ENCODE measurements at places on chromosomes 1 and 21.

- peak; percentile 7 for DNase-seq
Observed at GRCh38 chr1:164713456-164714207, 154.6 kb downstream of the PBX1 start.

DNA sequence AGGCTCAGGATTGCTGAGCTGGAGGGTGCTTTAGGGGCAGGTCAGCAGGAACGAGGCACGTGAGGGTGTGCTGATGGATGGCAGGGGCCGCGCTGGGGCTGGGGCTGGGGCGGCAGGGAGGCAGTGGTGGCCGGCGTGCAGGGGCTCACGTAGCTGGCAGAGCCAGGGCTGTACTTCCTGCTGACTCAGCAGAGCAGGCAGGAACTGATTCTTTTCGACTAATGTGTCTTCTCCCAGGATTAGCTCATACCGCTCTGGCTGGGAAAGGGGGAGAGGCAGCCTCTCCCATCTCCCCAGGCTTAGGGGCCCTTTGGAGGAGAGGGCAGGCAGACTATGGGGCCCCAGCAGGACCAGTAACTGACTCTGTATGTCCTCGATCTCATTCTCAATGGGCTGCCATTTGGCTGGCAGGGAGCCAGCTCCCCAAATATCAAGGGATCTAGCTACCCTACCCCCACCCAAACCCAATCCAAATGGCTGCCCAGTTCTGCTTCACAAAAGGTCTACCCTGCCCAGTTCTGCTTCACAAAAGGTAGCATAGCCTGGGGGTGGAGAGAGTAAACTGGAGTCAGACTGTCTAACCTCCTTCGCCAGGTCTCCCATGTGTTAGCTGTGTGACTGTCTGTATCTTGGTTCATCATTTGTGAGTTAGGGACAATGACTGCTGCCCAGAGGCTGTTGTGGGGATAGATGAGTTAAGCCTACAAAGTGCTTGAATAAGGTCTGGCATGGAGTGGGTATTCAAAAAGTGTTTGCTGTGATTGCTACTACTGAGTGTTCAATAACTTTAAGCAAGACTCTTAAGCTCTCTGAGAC, 100.1 kb upstream of the SLC2A1 start:
- peak; percentile 23 for DNase-seq

DNA sequence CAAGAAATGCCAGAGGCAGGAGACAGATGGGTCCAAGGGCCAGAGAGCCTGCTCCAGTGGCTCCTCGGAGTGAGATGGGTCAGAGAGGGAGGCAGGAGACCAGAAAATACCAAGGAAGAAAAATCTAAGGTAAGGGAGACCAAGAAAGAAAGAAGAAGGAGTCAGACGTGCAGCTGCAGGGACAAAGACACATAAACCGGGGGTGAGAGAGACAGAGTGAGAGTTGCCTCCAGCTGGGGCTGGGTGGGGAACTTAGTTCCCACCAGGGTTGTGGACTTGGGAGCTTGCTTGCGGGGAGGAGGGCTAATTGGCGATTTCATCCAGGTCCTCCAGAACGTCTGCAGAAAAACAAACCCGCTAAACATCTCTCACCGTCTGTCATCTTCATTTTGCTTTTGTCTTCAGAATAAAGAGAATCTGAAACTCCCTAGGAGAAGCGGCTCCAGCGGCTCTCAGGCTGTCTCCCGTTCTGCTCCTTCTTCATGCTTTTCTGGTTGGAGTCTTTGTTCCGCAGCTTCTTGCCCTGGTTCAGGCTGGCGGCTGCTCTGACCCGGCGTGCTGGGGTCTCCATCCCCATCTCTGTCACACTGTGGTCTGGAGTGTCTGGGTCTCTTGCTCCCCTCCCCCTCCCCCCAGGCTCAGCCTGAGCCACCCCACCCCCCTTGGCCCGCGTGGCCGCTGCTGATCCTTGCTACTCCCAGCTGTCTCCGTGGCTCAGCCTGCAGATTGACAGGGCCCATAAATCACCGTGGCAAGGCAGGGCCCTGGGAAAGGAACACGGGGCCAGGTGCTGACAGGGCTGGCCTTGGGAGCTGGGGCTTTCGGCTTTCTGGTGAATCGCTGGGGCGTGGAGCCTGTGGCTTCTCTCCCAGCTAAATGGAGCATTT, 66.6 kb downstream of the UBIAD1 start:
- no peak for DNase-seq

DNA sequence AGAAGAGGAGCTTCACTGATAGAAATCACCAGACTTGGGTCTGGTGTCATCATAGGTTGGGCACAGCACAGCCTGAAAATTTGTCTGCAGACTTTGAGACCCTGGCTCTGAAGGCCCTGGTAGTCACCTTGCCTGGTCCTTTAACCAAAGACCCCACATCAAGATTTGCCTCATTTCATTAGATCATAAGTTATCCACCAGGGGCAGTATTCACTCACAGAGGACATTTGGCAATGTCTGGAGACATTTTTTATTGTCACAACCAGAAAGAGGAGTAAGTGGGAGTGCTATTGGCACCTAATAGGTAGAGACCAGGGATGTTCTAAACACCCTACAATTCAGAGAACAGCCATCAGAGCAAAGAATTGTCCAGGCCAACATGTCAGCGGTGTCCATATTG, 22.1 kb upstream of the PAX7 start:
- no peak for DNase-seq

- DNase-seq = no peak
Observed at GRCh38 chr1:19028110-19028509, 71.6 kb upstream of the IFFO2 start.

GRCh38 chr21:46518983-46519583, 60.4 kb downstream of the DIP2A start:
- no peak for DNase-seq

DNA sequence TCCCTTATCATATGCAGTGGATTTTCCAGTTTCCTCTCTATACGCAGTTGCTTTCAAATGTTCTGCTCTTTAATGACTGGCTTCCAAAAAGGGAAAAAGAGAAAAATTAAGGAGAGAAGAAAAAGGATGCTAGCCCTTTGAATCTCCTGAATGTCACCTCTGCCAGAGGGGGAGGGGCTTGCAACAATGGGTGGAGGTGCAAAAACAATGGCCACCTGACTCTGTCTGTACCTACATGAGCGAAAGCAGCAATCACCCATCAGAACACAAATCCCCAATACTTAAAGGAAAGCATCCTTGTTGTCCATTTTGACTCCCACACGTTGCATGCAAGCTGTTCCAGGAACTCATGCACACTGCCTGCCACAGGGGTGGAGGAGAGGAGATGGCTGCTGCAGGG, 61.2 kb downstream of the CCDC30 start:
- no peak for DNase-seq

- DNase-seq = no peak
Observed at GRCh38 chr1:181159451-181160140, 71.1 kb downstream of the IER5 start.

GRCh38 chr1:31183927-31184554, 55.6 kb downstream of the NKAIN1 start:
- DNase-seq = no peak

- no peak for DNase-seq
Observed at GRCh38 chr1:185603158-185603557, 131.0 kb upstream of the HMCN1 start.

DNA sequence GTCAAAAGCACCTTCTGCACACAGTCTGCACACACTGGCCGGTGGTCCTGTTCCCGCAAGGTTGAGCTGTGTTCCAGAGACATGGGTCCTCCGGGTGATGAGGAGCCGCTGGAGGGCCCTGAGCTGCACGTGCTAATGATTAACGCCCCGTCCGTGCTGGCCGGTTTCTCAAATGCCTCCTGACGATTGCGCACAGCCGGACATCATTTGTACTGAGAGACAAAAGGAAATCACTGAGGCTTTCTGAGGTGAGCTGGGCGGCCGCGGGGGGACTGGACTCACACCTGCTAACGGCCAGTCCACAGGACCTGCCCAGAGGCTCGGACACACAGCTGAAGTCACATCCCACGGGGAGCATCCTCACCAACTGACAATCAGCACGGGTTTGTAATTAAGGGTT, 29.2 kb downstream of the POFUT2 start:
- DNase-seq = no peak

DNA sequence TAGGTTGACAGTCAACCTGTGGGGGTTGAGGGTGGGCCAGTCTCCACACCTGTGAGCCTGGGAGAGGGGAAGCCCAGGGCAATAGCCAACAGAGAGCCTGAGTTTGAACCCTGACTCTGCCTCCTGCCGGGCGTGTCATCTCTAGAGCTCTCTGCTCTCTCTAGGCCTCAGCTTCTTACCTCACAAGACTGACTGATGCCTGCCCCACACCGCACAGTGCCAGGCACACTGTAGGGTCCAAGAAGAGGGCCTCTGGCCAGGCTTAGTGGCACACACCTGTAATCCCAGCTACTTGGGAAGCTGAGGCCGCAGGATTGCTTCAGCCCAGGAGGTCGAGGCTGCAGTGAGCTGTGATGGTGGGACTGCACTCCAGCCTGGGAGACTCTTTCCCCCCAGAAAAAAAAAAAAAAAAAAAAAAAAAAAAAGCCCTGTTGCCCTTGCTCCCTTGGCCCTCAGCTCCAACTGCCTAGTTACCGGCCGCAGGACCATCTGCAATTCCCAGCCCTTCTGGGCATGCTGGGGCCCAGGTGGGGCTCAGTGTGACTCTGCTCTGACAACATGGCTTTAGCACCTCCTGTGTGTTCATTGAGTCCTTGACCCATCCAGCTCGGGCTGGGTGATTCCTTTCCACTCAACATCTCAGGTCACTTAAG, 25.1 kb downstream of the GRHL3 start:
- DNase-seq = no peak

DNA sequence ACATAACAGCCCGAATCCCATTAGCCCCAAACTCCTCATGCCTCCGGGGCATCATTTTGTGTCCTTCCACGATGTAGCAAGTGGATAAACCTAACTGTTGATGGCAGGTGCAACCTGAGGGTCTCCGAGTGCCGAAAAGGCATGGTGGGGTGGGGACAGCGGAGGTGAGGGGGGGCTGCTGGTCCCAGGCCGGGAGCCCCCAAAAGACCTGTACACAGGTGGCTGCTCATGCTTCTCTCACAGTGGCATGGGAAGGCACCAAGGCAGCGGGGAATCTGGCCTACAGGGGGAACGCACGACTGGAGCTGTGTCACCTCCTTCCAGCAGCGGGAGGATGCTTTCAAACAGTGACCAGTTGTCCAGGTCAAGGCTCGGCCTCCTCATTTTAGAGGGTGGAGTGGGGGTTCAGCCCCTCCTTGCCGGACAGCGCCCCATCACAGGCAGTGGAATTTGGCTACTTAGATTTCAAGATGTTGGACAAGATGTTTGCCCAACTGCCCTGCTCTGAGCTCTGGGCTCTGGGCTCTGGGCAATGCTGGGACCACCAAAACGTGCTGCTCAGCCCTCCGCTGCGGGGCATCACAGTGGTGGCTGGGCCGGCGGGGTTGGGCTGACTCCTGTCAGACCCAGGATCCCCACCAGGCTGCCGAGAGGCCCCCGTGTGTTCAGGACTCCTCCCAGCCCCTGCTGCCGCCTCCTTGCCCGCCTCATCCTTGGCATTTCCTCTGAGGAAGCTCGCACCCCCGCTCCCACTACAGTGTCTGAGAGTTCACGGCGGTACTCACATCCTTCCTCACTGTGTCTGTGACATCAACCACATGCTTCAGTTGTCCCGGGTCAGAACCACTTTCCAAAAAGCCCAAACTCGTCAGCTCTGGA, 7.6 kb downstream of the DNMT3L start:
- DNase-seq = no peak

- no peak for DNase-seq
Observed at GRCh38 chr1:215651867-215652266, 84.8 kb downstream of the KCTD3 start.

- no peak for DNase-seq
Observed at GRCh38 chr1:4761324-4761723, 106.9 kb downstream of the AJAP1 start.

DNA sequence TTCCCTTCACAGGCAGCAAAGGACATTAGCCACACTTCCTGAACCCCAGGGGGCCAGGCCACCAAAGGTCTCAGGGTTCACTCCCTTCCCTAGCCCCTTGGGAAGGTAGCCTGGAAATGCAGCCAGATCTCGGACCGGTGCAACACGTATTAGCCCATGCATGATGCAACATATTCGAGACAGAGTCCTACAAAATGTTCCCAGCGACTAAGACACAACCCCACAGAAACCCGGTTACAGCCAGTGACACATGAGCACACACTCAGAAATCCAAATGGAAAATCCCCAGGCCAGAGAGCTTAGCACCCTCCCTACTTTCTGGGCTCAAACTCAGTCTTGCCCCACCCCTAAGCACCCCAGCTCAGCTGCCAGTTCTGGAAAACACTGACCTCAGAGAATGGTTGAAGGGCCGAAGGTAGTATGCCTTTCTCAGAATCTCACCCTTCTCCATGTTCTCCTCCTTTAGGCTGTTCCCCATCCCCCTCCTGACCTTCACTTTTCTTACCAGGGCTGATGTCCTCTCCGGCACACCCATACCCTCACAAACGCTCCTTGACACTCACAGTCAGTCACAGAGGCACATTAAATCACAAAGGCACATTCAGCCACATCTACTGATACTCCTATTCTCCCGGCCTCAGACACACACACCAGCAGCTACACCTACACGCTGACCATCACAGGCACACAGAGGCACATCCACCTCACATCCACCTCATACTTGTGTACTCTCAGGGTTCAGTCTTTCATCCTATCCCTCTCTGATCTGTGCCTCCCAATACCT, at the start of gene TSPAN1:
TSS of gene TSPAN1 (plus strand) at position 640 of the 784 bp plus-strand sequence. CDS start 6,021 bp downstream, outside the sequence.
- no peak for DNase-seq

DNA sequence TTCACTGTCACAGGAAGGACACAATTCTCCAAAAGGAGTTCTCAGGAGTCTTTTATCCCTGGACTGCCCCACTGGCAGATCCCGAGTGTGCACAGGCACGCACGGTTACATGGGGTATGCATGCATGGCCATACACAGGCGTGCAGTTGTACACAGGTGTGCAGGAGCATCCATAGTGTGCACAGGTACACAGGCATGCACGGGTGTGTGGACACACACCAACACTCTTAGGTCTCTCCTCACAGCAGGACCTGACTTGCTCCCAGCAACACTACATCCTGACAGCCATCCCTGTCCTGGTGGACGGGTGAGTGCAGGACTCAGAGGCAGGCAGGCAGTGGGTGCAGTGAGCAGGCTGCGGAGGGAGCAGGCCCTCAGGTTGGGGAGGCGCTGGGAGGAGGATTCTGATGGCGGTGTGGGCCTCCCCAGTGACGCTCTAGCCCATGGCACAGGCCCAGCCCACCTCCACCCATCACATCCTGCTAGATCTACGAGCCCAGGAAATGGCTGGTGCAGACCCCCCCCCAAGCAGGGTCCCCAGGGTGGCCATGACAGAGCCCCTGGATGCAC, 28.4 kb downstream of the SLC19A1 start:
- no peak for DNase-seq

All from CD14-positive monocyte (primary cell).